ENCODE measurements at places on chromosomes 5 and 9.

GRCh38 chr5:18495157-18495556, 860.9 kb downstream of the TAF11L14 start:
- no peak for DNase-seq

DNA sequence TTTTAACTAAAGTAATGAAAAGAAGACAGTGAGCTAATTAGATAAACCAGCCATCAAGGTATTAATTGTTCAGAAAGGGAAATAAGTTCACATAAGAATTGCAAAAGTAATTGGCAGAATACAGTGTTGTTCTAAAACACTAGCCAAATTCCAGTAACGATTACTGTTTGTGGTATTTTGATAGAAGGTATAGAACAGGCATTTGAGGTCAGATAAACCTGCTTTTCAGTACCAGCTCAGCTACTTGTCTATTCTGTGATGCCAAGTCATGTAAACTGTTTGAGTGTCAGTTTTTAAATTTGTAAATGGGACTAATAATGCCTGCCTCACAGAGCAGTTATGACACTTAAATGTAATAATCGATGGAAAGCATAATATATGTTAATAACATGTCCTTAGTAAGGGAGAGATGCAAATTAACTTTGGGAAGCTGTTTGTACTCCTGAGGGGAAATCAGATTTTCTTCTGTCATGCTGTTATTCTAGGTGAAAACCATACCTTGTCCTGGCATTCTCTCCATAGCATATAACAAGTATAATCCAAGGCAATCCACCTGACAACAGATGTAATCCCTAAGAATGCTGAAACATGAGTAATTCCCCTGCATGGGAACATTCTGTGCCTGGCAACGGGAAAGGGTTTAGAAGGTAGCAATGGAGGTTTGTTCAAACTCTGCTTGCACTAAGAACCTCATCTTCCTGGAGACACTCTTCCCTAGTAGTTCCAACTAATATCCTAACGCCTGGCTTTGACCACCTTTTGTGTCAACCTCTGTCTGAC, 509.5 kb upstream of the PAPPA start:
- DNase-seq: no peak

DNA sequence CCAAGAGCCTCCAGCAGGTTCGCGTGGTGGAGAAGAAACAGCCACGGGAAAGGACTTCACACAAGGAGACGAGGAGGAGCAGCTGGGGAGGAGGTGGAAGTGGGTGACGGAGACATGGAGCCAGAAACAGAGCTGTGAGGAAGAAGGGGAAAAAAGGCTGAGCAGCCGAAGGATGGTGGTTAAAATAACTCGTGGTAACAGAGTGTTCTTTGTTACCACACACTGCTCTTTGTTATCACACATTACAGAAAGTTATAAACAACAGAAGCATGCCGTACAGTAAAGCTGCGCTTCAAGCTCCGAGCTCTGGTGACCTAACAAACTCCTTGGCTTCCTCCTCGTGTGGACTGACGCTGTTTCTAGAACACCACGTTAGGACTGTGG, 215.4 kb downstream of the GLIS3 start:
- no peak for DNase-seq

DNA sequence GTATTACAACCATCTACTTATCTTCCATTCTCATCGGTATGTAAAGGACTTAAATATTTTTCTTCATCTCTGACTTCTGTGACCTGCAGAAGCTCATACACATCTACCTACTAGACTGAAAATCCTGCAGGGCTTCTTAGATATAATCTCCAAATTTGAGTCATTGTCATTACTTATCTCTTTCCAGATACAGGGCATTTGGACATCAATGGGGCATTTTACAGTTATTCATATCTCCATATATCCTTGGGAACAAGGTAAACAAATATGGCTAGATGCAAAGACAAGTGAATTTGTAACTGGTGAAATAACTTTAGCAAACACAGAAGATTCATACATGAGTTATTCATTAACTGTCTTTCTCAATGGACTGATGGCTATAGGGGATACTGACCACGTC, 37.7 kb upstream of the IL7R start:
- DNase-seq: no peak

- DNase-seq: no peak
Observed at GRCh38 chr9:75023846-75024245, 4.2 kb downstream of the CARNMT1 start.

DNA sequence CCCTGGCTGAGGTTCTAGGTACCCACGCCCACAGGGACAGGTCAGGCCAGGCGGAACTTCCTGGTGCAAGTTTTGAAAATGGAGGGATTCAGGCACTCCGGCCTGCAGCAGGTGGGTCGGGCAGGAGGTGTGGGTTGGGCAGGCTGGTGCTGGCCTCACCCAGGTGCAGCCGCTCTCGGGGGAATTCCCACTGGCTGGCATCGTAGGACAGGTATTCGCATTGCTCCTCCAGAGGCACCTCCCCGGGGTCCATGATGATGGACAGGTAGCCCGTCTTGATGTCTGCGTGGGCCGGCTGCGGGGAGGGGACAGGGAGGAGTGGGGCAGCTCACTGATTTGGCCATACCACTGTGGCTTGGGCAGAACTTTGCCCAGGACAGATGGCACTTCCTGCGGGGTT, 28.7 kb upstream of the SCGB3A1 start:
- no peak for DNase-seq

DNA sequence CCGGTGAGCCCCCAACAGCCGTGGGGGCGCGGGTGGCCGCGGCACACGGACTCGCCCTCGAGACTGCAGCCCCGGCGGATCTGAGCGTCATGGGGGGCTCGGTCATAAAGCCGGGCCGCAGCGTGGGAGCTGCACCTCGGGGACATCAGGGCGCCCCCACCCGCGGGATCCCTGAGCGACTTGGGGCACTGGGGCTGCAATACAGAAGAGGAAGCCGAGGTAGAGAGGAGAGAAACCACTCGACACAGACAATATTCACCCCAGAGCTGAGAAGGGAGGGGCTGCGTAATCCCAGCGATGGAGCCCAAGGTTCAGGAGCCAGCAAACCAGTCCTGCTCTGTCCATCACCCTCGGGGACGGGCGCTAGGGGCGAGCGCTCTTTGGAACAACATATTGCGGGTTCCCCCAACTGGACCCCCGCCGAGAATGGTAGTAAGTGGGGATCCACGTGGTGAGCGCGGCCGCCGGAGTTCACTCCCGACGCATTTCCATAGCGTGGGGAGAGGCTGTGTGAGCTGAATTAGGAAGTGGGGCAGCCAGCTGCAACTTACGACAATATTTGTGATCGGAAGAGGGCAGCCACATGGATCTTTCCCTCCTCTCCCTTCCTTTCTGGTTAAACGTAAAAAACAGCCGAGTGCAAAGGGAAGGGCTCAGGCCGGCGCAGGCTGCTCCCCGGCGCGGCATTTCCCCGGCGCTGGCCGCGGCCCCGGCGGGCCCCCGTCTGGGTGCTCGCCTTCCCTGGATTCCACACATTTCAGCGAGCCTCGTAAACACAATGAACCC, 9.9 kb downstream of the PTCH1 start:
- peak; percentile 36 for DNase-seq

DNA sequence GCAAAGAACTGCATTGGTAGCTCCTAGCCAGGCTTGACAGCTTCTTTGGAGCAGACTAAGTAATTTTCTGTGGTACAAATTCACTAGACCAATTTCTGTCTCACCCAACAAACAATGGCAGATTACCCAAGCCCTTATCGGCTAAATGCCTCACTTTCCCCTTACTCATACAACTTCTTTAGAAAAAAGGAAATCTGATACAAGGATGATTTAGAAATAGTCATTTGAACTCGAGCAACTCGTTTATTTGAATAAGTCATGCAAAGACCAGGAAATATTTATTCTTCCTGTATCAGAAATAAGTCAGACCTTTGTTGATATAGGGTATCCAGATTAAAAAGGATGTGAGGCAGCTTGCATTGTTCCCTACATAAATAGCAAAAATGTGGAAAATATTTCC, 170.4 kb upstream of the CDH6 start:
- DNase-seq: no peak

GRCh38 chr9:3054017-3054586, 210.2 kb upstream of the PUM3 start:
- DNase-seq: no peak

DNA sequence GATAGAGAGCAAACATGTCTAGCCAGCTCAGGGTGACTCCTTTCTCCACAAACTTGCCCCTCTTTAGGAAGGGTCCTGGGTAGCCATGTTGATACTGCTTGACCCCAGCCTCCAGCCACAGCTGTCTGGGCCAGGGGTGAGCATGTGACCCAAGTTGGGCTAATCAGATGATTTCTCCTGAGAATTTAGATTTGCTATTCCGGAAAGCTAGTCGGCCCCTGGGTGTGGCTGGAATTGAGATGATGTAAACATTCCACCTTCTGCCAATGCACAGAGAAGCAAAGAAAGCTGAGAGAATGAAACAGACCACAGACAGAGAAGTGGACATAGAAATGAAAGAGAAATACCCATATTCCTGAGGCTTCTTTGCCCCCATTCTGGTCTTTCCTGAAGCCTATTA, 17.8 kb upstream of the B4GALT1 start:
- no peak for DNase-seq

DNA sequence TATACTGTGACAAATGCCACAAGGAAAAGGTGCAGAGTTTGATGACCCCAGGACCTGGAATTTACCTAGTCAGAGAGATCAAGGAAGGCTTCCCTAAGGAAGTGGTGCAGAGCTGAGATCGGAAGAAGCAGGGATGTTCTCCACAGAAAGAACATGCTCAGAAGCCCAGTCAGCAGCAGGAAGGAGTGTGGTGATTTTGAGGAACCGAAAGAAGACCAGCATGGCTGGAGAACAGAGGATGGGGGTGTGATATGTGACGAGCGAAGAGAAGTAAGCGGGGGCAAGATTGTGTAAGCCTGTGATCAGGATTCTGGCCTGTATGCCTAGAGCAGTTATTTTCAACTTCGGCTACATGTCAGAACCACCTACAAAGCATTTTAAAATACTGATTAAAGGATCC, 18.7 kb upstream of the PIK3R1 start:
- DNase-seq: no peak

GRCh38 chr9:129006328-129007034, 21.6 kb downstream of the SH3GLB2 start:
- peak; percentile 46 for DNase-seq

GRCh38 chr5:179475208-179475751, 75.1 kb upstream of the RUFY1 start:
- DNase-seq: no peak

DNA sequence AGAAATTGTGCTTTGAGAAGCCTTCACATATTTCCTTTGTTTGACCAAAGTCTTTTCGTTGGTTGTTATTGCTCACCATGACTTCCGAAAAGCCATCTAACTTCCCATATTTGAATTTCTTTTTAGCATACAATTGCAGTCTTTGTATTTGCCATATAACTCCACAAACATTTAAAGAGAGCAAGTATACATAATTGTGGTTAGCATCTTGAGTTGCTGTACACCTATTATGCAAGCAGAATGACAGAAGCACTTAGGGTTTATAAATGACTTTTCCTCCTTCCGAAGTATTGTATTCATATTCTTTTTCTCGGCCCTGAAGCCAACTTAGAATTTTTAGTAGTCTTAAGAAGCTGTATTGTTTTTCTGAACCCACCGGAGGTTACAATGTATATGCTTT, 250.4 kb downstream of the RFK start:
- no peak for DNase-seq

DNA sequence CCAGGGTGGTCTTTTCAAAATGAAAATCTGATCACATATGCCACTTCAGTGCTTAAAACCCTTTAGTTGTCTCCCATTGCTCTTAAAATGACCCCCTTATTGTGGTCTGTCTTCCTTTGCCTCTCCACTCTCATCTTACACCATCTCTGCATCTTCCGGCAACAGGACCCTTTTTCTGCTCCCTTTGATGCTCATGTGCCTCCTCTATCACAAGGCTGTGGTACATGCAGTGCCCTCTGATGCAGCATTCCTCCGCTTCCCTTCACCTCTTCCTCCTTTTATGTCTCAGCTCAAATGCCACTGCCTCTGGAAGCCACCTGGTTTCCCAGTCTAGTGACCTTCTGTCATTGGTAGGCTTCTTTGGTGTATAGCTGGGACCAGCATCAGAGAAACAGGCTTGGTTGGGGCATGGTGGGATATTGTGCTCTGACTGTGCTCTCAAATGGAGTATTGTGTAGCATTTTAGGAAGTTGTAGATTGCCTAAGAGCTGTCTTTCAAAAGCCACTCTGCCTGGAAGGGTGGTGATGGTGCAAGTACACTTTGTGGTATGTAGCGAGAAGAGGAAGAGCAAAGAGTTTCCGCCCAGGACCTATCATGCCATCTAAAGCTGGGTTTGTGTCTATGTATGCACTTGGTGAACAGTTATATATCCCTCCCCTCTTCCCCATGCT, 28.1 kb downstream of the ARHGAP26 start:
- no peak for DNase-seq

GRCh38 chr9:12819436-12820185, 44.8 kb downstream of the LURAP1L start:
- no peak for DNase-seq

DNA sequence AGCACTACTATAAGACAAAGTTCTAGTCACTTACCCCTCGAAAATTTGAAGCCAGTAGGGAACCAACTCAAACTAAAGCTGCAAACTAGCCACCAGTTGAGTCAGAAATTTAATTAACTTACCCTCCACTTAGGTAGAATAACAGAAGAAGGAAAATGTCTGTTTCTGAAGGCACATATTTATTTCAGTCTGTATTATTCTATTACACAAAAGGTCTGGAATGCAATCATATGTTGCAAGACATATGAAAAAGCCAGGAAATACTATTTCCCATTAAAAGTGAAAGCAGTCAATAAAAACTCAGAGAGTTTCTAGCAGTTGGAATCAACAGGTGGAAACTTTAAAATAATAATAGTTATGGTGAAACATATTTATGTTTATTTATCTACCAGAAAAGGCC, 79.2 kb upstream of the SLCO4C1 start:
- DNase-seq: no peak

GRCh38 chr5:1366514-1366913, 21.6 kb upstream of the CLPTM1L start:
- no peak for DNase-seq

DNA sequence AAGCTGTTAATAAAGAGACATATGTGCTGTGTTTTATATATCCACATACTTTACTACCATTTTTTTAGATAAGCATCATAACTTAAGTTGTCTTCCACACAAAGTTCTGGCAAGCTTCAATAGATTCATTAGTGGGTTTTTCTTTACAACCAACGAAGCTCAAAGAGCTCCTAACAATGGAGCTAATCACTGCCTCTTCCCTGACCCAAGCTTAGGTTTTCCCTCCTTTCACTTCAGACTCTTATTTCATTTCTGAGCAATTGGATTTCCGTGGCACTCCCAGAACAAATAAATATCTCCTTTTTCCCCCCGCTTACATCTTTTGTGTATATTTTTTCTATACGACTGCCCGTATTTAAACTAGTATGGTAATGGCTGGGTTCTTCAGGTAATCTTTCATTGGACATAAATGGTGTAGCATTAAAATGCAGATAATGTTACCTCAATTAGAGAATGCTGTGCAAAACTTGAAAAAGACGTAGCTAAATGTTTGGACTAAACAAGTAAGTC, 275.5 kb upstream of the TMEM161B start:
- no peak for DNase-seq

- DNase-seq: no peak
Observed at GRCh38 chr5:139806726-139807646, 11.4 kb downstream of the PSD2 start.

Data from stimulated activated CD4-positive, alpha-beta T cell treated with anti-CD3 and anti-CD28 coated beads, Interleukin-4, amount 100 ng/mL, for 1 hour (primary cell).